ENCODE measurements at places on chromosomes 12 and 14. TPM values are rescaled to one million over a fixed set of nuclear protein-coding genes. Genes with fewer than 3 reads are reported as not detected.
A peak's percentile ranks its signal among the peaks of the same experiment; 100 is the strongest.

Gene RPS26
- polyA plus RNA-seq, result 232 TPM

DNA sequence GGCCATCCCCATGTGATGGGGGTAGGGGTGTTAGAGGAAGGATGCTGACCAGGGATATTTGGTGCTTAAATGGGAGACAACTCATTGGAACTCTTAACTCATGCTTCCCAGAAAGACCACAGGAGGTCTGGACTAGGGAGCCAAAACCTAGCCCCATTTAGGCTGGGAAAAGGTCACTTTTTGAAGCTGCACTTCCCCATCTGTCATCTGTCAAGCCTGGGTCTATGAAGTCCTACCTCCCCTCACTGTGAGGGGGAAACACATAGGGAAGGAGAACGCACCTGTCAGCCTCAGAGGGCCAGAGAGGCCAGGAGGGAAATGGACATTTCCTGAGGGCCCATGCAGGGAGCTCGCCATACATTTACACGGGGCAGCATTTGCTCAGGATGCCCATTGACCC, 321.0 kb downstream of the BCL11B start:
- no peak for DNase-seq

Gene NKX2-1
- polyA plus RNA-seq, result not detected

GRCh38 chr14:25048170-25049016, 1.6 kb downstream of the STXBP6 start:
- DNase-seq, result peak; percentile 67

DNA sequence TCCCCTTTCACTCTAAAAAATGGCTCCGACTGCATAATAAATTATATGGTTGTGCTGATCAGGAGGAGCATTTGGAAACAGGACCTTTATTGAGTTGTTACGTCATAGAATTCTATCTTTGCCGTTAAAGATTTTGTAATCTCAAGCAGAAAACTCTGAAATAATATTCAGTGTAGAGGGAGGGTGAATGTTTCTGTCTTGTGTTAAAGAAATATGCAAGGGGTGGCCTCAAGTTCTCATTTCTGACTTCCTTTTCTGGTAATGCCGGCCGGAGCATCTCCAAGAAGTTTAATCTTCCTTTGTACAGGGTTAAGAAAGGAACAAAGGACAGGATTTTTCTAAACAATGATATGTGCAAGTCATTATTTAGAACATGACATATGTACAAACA, 165.1 kb downstream of the SLC38A4 start:
- no peak for DNase-seq

Gene OR4K13
- polyA plus RNA-seq, result not detected

DNA sequence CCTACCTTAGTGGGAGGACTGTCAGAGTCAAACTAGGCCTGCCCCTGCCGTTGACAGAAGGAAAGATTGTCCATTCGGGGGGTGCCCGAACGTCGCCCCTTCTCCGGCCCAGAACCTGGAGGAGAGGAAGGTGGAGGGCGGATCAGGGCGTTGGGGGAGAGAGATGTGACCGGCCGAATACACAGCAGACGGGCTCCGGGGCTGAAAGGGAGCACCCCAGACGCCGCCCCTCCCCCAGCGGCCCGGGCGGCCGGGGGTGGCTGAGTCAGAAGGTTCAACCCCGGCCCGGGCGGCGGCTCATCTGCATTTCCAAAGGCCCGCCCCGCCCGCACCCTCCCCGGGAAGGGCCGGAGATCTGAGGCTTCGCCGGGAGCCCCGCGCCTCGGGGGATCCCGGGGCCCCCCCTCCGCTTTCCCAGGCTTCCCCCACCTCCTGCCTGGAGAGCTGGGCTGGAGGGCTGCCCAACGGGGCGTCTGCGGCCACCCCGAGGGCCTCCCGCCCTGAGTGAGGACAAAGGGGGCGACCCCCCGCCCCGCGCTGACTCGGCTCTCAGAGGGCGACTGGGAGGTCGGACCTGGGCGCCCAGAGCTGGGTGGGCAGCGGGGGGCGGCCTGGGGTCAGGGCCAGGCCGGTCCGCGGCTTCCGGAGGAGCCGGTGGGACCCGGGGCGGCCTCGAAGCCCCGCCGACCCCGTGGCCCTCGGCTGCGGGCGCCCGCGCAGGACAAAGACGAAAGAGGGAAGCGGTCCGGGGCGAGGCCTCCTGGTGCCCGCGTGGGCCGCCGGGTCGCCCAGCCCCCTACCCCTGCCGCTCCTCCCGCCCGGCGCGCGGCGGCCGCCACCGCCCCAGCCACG, 3.7 kb upstream of the SETD1B start:
- peak; percentile 94 for DNase-seq

GRCh38 chr14:75361041-75361440, 66.8 kb upstream of the JDP2 start:
- no peak for DNase-seq

GRCh38 chr14:102027951-102028350, 58.9 kb downstream of the HSP90AA1 start:
- no peak for DNase-seq

GRCh38 chr12:26088998-26089397, 35.8 kb downstream of the BHLHE41 start:
- peak; percentile 75 for DNase-seq

- DNase-seq, result no peak
Measured at GRCh38 chr14:89407856-89408255, 9.2 kb downstream of the FOXN3 start.

DNA sequence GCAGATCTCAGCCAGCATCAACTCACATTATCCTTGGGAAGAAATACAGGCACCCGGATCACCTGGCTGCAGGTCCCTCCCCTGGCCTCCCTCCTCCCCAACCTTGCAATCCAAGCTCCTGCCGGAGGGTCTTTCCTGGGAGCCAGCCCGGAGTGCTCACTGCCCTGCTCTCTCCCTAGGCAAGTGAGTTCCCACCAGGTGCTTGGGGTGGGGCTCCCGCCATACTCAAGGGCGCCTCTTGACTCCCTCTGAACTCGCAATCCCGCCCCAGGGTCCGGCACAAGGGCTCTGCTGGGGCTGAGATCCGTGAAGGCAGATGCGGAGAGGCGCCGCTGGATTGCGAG, 1.2 kb upstream of the CEP170B start:
- DNase-seq, result no peak

Data from large intestine (tissue), 12 donors.